Fibroblast of skin of back (primary cell): ENCODE measurements at places on chromosomes 3 and 15.

DNA sequence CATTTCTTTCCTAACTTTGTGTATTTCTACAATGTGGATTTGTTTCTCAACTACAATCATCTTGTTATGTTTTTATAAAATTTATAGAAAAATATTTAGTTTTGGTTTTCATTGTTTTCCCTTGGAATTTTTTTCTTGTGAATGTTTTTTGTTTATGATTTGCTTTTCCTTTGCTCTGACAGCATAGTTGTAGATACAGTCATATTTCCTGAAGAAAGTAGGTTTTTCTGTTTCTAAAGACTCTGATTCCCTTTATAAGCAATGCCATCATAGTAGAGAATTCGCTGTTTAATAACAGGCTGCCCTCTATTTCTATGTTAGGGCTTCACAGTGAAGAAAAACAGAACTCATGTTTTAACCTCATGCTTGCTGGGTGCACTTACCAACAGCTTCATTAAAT is 482.3 kb downstream of the ZBBX start:
- DNase-seq: peak; percentile 70

DNA sequence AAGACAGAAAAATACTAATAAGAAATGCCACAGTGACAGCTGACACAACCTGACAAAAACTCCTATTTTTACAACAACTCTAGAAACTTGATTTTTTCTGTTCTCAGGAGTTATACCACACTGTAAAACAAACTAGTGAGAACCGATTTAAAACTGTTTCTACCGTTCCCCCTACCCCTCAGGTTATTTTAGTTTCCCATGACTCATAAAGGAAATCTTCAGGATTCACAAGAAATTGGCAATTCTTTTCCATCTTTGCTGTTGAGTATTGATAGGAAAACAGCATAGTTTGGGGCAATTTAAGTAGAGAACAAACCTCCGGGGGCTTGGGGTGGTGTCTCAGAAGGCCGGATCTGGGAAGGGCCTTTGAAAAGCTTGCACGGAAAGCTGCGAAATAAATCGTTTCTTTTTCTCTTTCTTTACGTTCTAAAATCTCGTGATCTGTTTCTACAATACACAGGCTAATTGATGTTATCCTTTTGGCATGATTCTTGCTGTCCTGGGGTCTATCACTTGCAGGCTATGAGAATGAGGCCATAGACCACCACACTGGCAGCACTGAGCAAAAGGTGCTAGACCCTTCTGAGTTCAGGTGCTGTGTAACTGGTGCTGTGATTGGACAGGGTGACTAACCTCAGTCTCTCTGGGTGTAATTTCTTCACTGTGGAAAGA is 89.3 kb downstream of the LPP start:
- DNase-seq: peak; percentile 47

DNA sequence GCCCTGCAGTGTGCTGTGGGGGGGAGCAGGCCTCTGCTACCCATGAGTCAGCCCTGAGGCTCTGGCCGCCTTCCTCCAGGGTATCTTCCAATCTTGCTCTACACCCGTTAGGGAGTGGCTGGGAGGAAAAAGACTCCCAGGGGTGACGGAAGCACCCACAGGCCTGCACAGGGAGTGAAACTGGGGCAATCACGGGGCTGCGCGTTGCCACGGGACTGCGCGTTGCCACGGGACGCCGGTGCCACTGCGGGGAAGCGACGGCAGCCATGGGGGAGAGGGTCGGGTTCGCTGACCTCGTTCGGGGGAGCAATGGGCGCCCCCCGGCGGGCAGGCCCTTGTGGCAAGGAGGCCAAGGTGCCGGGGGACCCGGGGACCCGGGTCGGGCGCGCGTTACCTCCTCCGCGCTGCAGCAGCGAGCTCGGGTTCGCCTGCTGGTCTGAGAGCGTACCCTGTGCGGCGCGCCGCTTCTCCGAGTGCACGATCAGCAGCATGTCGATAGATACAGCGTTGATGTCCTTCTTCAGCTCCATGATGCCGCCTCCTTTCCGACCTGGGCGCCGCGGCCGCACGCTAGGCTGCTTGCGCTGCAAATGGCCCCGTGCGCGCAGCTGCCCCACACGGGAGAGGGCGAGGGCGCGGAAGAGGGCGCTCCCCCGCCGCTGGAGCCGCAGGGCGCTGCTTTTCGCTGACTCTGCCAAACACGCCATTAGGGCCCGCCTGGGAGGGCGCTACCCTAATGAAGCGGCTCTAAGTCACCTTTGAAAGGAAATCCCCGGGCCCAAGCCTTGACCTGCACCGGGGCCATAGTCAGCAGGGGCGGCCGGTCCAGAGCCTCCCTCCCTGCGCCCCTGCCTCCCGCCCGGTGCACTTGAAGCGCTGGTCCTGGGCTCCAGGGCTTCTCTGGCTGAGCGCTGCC is at the start of gene KY:
KY (minus strand) TSS at position 592 of the 916 bp plus-strand sequence; CDS start at position 530, 62 bp downstream.
- peak; percentile 57 for DNase-seq

DNA sequence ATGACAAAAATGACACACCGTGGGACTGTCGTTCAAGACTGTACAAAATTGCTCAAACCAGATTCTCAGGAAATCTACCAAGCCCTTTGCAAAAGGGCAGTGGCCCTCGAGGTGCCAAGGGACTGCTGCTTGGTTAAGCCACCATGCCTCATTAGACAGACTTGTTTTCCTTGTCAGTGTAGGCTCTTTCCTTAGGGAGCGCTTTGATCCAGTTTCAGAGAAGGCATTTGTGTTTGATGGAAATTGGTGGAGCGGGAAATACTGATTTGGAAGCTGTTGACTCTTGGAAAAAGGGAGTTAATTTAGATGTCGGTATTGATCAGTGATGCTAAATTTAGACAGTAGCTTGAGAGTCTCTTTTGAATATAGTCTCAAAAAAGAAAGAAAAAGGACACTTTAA is 304.3 kb upstream of the UMPS start:
- no peak for DNase-seq

- DNase-seq: no peak
Observed at GRCh38 chr3:24628523-24629258, 134.0 kb upstream of the THRB start.

DNA sequence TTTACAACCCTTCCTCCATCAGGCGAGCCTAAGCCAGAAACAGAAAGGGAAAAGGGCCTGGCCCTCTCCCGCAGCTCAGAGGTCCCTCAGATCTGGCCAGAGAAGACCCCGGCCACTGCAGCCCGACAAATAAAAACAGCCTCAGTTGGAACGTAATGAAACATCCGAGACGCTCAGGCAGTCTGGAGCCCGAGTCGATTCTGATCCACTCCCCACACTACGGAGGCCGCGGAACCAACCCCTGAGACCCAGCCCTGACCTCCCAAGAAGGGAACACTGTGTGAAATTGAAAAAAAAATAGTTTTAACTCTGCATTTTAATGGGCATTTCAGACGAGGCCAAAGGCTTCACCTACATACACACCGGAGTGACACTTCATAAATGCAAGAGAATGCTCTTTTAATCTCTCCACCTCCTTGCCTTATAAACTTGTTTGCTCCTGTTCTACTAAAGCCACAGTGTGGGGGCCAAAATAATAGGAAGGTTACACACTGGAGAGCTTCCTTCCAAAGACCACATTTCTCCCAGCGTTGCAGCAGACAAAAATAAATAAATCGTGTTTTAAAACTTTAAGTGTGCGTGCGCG is 3.7 kb downstream of the MEIS2 start:
- DNase-seq: no peak

GRCh38 chr3:136387031-136387430 is 136.9 kb downstream of the PCCB start:
- DNase-seq: no peak

- DNase-seq: peak; percentile 88
Observed at GRCh38 chr3:49553692-49554632, at the start of gene BSN. BSN (plus strand) TSS chr3:49554477; CDS start chr3:49554603, 126 bp downstream.

GRCh38 chr15:86162641-86163040 is 83.0 kb downstream of the AGBL1 start:
- no peak for DNase-seq

GRCh38 chr3:197491923-197492664 is 63.7 kb downstream of the BDH1 start:
- DNase-seq: no peak

DNA sequence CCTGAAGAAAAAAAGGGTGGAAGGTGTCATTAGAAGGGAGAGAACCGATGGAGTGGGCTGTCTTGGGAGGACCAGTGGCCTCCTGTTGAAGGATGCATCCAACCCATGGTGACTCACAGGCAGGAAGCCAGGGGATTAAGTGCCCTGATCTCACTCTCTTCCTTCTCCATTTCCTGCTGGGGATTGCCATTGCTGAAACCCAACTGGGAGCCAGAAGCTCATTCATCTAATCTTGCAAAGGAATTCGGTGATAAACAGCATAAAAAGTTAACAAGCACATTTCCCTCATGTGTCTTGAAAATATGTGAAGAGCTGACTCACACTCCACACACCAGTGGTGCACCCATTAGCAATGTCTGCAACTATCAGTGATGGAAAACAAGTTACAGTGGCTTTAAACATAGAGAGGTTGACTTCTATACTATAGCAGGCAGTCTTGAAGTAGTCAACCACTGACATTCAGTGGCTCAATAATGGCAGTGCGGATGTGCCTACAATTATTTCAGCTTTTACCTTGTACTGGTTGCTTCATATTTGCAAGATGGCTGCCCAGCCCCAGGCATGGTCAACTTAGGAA is 12.8 kb upstream of the CSRNP1 start:
- peak; percentile 98 for DNase-seq

DNA sequence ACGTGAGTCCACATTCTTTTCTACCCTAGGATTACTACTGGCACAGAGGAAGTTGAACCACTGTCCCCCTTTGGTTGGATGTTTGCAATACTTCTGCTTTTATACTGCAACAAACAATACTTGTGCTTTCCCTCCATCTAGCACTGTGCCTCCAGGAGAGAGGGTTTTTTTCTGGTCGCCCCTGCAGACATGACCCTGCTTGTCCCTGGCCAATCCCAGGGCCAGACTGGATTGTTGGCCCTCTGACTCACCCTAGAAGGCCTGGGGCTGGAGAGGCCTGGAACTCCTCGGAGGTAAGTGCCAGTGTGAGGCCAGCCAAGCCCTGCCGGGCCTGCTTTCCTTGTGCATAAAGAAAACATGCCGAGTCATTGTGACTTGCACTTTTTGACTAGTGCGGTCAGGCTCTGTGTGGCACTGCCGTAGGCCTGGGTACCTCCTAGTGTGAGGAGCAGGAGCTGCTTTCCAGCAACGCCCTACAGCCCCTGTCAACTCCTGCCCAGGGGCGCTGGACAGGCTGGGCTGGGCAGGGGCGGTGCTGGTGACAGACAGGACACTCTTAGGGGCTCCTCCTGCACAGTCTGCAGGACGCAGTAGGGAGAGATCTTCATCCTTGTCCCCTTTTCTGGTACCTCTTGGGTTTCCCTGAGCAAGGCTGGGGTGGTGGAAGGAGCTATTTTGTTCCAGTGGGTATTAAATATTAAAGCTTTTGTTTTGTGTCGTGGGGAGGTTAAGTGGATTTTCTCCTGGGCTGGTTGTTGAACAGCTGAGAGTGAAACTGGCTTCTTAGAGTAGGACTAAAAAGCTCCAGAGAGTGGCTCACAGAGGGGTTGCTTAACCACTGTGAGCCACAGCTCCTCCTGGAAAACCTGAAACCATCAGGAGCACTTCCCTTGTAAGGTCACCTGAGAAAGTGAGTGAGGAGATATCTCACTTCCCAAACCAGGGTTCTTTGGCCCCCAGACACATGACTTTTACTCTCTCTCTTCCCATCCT is 14.4 kb upstream of the TKT start:
- peak; percentile 99 for DNase-seq

DNA sequence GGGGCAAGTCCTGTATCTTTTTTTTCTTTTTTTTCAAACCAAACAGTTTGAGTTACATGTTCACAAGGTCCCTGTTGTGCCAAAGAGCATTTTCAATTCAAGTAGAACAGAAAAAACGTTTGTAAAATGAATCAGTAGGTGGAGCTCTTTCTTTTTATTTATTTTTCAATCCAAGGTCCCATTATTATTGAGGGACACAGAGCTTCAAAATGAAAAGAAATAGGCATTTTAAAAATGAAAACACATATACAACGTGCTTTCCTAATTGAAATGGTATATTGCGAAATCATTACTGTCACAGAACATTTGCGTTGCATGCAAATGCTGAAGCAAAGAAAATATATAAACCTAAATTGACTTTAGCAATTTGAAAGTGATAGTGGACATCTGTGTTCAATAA is 711.0 kb downstream of the MECOM start:
- DNase-seq: no peak

DNA sequence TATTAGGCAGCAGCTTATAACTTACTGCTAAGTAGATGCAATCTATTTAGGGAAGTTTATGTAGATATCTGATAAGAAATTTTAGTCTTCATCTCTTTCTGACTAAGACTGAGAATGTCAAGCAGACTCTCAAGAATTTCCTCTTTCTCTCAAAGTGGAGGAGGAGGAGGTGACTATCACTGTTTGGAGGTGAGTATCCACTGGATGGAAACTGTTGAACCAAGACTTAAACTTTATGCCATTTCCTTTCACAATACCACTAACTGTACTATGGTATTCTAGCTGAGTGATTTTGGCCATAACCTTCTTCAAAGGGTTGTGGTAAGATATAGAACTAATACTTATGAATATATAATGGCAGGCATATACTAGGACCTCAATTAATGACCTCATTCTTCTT is 64.6 kb downstream of the TPRG1 start:
- no peak for DNase-seq

DNA sequence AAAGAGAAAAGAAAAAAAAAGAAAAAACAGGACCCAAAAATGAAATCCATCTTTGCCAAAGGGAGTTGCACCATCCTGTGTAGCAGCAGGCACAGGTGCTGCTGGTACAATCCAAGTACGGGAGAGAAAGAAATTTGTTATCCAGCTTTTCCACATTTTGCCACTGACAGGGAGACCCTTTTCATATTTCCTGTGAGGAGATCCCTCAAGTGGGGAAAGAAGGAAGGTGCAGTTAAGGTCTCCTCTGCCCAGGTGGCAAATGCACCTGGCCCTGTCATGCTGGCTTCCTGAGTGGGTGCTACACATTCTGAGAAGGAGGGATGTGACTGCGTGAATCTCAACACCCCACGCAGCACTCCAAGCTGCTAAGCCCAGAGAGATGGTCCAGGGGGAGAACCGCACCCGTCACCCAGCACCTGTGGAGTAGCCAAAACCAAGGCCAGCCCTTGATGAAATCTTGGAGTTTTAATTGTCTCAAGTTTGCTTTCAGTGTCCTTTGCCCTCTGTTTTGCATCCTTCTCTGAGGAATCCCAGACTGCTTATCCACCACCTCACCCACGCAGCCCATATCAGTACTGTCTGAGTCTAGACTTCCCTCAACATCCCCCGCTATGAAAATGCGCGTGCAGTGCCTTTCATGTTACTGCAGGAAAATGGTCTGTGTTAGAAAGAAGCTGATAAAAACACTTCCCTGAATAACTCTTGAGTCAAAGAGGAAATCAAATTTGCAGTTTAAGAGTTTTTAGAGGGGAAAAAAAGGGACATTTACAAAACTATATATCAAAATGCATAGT is 141.9 kb upstream of the THBS1 start:
- no peak for DNase-seq

GRCh38 chr15:89144491-89144890 is 56.2 kb downstream of the ABHD2 start:
- DNase-seq: no peak

GRCh38 chr3:32699429-32699828 is 14.4 kb downstream of the CNOT10 start:
- no peak for DNase-seq
